GDM1 (cell line): ENCODE measurements at places on chromosomes 3 and 15.

- DNase-seq, result no peak
Observed at GRCh38 chr3:105867712-105868430, 941 bp downstream of the CBLB start.

- DNase-seq, result no peak
Observed at GRCh38 chr3:53593611-53594010, 99.2 kb downstream of the CACNA1D start.

DNA sequence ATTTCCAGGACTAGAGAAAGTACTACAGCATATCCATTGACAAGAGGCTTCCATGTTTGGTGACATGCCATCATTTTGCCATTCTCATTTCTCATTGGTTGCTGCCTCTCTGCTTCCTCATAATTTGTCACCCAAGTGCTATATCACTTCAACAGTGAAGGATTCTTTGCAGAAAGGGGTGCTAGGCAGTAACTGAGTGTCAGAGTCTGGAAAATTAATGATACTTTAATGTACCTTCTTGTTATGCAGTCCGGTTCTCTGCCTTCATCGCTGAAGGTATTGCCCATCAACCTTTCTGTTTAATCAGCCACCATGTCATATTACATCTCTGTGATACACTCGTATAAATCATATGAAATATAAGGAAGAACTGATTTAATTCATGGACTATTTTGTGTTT is 550.3 kb downstream of the ROBO2 start:
- no peak for DNase-seq

GRCh38 chr15:33742306-33742705 is 226.0 kb upstream of the CHRM5 start:
- DNase-seq, result no peak

DNA sequence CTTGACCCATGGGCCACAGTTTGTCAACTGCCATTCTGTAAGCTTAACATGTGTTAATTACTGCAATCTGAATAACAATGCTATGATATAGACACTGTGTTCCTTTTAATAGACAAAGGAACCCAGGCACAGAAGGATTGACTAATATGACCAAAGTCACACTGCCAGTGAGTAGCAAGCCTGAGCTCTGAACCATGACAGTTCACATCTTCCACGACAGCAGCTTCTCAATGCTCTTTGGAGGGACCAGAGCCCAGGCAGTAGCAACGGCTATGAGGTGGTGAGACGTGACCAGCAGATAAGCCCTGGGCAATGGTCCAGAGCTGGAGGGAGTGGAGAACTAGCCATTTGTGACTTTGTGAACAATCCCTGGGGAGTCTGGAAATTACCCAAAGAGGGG is 19.4 kb downstream of the CA12 start:
- no peak for DNase-seq

- no peak for DNase-seq
Observed at GRCh38 chr3:54197509-54197908, 75.2 kb downstream of the CACNA2D3 start.

GRCh38 chr3:160129459-160130061 is 95.7 kb upstream of the C3orf80 start:
- DNase-seq, result no peak

GRCh38 chr3:127697551-127698240 is 24.9 kb downstream of the ABTB1 start:
- DNase-seq, result no peak

DNA sequence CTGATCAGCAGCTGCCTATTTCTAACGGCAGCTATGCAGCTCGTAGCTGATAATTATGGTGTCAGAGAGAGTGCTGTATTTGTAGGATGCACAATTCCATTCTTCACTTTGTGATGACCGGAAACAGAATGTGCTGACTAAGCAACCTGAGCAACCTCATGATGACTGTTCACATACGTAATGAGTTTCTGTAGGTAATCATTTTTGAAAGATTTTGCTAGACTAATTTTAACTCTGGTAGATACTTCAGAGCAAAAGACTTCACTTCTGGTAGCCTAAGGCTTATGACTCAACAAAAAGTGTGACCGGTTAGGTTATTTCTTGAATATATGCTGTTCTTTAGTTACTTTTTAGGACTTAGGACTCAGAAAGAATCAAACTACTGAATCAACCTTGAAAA is 567.7 kb downstream of the NAALADL2 start:
- no peak for DNase-seq

DNA sequence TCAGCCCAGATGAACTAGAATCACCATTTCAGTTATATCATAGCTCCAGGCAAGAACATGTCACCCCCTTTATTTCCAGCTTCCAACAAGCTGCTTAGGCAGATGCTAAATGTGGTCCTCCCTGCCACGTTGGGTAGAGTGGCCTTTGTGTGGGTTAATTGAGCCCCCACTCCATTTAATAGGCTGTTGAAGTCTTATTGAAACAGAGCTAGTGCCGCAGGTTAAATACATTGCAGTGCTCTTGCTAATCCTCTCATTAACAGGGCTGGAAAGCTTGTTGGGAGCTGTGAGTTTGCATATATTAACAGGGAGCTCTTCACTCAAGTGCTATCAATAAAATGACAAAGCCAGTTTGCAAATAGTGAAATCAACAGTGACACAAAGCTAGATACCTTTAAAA is 248.4 kb upstream of the CMC1 start:
- no peak for DNase-seq

GRCh38 chr15:78508272-78508671 is 895 bp downstream of the HYKK start:
- no peak for DNase-seq

- no peak for DNase-seq
Observed at GRCh38 chr15:48001393-48002039, 119.3 kb upstream of the SLC24A5 start.

- DNase-seq, result no peak
Observed at GRCh38 chr3:65560901-65561300, 477.8 kb downstream of the MAGI1 start.

- DNase-seq, result no peak
Observed at GRCh38 chr3:113556316-113556945, 24.1 kb downstream of the SIDT1 start.

GRCh38 chr3:33074217-33075067 is 22.5 kb downstream of the GLB1 start:
- DNase-seq, result peak; percentile 54

DNA sequence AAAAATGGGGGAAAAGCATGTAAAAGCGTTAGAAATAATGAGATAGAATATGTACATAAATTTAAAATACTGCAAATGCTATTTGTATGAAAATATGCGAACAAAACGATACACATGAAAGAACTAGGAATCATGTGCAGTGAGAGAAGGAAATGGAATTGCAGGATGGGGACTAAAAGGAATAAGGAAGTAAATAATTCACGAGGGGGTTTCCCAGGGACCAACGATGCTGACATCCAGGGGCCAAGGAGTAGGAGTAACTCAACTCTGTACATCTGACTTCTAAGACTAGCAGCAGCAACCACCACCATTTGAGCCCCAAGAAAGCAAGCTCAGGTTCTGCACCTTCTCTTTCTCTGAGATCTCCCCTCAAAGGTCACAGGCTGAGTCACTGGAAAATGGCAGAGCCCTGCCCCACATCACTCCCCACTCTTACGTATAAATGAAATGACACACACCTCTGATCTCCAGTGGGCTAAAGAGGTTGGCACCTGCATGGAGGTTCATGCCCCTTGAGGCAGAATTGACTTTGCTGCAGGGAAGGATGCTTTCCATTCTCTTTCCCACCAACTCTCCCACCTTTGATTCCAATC is 100.0 kb upstream of the DLG1 start:
- DNase-seq, result no peak

GRCh38 chr3:124053871-124054270 is 61.9 kb upstream of the ROPN1 start:
- no peak for DNase-seq

- no peak for DNase-seq
Observed at GRCh38 chr15:72992841-72993252, 59.4 kb upstream of the NEO1 start.

DNA sequence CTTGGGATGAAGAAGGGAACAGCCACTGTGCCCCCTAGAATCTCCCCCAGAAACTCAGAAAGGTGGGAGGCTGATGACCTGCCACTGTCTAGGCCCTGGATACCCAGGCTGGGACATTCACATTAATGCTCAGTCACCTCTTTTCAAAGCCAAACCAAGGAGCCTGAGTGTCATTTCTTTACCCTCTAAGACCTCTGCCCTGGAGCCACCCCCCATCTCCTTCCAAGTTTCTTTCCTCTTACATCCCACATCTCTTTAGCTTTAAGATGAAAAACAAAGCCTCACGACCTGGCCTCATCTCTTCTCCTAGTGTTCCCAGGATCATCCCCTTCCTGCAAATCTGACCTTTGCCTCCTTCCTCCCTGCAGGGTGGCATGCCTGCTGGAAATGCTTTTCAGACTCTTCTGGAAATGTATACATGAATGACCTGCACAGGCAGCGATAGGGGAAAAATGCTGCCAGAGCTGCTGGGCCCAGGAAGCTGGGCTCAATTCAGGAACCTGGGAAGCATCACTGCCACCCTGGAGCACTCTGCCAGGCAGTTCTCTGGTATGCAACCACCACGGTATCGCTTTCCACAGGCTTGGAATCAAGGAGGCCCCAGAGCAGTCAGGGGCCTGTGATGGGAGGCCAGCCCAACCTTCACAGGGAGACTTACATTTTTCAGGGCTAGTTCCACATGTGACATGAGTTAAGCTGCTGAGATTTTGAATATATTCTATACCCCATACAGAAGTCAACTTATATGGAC is 67.6 kb downstream of the DAPK2 start:
- DNase-seq, result no peak

DNA sequence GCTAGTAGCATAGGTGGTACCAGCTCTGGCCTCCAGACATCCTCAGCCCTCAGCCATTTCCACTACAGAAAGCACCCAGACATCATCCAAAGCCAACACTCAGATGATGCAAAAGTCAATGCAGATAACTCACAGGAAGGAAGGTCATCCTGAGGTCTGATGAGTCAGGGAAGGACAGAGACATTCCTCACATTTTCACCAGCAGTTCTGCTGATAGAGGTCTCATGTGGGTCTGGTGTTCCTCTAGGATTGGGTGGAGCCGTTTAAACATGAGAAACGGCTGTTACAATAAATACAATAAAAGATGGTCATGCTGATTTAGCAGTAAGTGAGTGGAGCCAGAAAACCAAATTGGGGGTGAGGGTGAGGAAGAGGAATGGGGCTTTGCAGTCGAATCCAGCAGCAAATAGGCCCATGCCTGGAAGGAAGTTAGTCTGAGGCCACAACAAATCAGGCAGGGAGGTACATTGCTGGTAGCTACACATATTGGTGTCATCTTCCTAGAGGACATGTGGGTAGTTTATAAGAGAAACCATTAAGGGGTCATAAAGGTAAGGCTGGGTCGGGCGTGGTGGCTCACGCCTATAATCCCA is 33.3 kb upstream of the FLNB start:
- no peak for DNase-seq

DNA sequence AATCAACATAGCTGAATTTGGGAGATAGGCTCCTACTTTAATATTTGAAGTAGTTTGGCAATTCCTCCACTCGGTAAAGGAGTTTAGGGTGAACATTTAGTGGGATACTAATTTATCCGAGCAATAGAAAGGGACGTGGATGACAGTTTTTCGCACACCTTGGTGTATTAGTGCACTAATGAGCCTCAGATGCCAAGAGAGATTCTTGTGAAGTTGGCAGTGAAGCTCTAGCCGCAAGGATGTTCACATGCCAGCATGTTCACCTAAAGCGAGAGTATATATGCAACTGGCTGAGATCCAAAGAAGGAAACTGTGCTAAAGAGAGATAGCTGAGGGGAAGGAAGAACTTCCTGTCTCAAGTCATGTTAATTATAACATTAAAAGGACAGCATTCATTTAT is 58.5 kb downstream of the TGFBR2 start:
- peak; percentile 67 for DNase-seq

GRCh38 chr3:151460228-151460627 is 633 bp downstream of the IGSF10 start:
- DNase-seq, result no peak

- no peak for DNase-seq
Observed at GRCh38 chr3:65080432-65080831, 392.6 kb upstream of the ADAMTS9 start.

- DNase-seq, result no peak
Observed at GRCh38 chr3:48180531-48181253, 7.5 kb downstream of the CDC25A start.

GRCh38 chr3:124552224-124552623 is 178.0 kb upstream of the UMPS start:
- DNase-seq, result no peak

GRCh38 chr3:193594946-193595689 is 2.1 kb downstream of the OPA1 start:
- no peak for DNase-seq

DNA sequence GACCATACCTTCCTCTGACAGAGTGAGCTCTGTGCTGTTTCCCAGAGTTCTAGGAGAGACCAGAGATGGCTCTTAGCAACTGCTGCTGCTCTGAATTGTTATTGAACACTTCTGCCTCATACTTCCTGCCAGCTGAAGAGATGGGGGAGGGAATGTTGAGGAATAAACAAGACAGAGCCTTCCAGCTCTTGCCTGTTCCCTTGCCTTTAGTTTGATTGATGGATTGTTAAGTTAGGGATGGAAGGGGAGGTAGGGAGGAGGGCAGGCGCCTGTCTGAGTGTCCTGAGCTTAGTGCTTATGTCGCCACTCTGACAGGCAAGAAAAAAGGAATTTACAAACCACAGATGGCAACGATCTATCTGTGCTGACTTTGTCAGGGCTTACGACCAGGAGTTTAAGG is 42.8 kb downstream of the ZNF609 start:
- no peak for DNase-seq

DNA sequence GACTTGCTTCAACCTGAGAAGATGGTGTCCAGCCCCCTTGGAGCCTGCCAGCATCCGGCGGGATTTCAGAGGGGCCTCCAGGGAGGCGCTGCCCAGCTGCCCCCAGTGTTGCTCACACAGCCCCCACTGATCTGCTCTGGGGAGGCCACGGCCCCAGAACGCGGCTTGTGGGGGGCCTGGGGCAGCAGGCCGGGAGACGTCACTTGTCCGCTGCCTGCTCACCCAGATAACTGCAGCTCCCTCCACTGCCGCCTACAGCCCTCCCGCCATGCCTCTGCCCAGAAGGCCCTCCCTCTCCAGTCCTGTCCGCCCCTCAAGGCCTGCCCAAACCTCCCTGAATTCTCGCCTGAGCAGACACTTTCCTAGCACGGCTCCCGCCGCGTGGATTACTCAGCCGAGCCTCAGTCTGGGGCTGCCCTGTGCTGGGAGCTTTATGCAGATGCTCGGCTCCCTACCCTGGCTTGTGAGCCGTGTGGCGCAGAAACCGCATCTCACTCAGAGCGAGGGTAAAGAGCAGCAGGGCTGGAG is 17.2 kb upstream of the ADIPOQ start:
- no peak for DNase-seq

DNA sequence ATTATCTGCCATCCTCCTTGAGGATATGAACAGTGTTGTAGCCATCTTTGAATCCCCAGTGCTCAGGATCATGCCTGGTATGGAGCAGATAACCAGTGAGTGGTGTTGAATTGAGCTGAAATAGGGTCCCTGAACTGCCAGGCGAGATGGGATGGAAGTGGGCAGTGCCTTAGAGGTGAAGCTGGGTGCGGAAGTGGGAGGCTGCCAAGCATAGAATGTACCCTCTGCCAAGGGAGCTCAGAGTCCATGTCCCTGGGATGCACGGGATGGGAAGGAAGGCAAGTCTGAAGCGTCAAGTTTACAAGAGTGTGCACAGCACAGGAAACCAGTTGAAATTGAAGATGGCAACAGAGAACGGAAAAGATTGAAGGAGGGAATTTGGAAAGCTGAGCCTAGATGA is 147.0 kb downstream of the CACNA1D start:
- no peak for DNase-seq

GRCh38 chr15:80251428-80252120 is 439 bp downstream of the CTXND1 start:
- DNase-seq, result no peak
